GM13977 (cell line): ENCODE measurements at places on chromosomes 4 and X.

- DNase-seq = no peak
These were observed 242.7 kb upstream of the ETNPPL start for GRCh38 chr4:109005523-109005922.

DNA sequence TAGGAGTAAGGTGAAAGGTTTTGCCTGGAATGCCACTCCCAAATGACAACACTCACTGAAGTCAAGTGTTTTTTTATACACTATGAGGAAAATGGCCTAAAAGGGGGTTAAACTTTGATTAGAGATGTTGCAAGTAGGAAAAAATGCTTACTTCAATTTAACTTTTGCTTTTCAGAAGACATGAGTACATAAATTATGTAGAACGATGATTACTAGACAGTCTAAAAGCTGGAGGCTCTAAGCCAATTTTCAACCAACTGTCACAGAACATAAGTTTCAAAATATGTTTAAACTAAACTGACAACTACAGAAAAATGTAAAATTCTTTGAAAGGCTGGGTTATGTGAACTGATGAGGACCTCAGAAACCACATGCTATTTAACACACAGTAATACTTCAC is 83.4 kb downstream of the SHISA3 start:
- DNase-seq = no peak

DNA sequence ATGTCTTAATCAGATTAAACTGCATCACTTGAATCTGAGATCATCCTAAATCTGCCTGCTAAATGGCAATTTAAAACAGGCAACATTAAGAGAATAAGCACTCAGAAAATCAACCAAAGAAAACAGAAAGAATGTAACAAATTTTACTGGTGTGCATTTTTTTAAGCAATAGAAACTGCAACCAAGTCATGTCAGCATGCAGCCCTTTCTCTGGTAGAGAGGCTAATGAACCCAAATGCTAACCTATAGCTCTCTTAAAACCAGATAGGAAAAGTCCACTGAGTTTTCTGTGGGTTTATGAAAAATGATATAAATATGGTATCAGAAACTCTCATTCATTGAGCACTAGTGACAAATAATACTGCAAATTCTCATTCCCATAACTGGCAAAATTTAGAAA is 35.6 kb downstream of the COL25A1 start:
- no peak for DNase-seq

DNA sequence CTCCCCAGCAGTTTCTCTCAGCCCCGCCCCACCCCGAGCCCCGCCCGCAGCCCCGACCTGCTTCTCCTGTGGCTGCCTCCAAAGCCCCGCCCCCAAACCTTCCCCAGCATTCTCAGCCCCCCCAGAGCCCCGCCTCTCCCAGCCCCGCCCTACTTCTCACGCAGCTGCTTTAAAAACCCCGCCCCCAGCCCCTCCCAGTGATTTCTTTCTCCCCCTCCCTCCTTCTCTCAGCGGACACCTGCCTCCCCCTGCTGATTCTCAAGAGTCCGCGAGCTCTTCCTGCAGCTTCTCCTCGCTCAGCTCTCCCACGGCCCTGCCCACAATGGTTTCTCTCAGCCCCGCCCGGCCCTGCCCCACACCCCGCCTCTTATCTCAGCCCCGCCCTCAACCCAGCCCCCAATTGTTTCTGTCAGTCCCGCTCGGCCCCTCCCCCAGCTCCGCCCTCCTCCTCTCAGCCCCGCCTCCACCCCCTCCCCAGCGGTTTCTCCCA is 636 bp upstream of the EOLA1 start:
- DNase-seq = peak; percentile 86

DNA sequence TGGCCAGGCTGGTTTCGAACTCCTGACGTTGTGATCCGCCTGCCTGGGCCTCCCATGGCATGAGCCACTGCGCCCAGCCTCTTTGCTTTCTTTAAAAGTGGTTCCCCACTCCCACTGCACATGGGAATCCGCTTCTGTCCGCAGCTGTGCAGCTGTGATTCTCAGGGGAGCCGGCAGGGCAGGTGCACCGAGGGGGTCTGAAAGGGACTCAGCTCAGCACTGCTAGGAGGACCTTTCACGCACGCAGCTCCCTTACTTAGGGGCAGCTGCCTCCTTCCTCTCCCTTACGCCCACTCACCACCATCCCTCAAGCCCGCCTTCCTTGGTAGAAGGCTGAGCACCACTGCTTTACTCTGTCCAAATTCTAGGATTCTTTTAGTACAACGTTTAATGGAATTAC is 40.4 kb upstream of the CYP4V2 start:
- DNase-seq = no peak

GRCh38 chr4:55110131-55110530 is 15.3 kb downstream of the KDR start:
- no peak for DNase-seq

GRCh38 chrX:136268051-136269048 is 17.1 kb upstream of the MAP7D3 start:
- peak; percentile 30 for DNase-seq

GRCh38 chr4:88005946-88006345 is 1.5 kb upstream of the PKD2 start:
- no peak for DNase-seq

DNA sequence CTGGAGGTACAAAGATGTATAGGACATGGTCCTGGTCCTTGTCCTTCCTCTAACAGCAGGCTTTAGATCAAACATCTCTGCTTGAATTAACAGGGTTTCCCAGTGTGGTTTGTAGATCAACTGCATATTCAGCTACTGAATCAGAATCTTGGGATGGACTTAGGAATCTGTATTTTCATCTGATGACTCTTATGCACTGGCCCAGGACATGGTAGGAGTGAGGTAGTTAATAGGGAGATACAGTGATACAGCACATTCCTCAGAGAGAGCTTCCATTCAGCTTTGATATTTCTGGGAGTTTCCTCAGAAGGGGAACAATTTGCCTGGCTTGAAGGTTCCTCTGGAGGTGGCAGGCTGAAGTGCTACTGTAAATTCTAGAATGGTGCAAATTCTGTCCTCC is 203.1 kb downstream of the LARP7 start:
- no peak for DNase-seq

GRCh38 chr4:622996-623913 is 2.1 kb upstream of the PDE6B start:
- no peak for DNase-seq

- no peak for DNase-seq
These were observed 18.8 kb downstream of the PROM1 start for GRCh38 chr4:16065066-16065465.

- no peak for DNase-seq
These were observed 105.6 kb downstream of the NEUROG2 start for GRCh38 chr4:112410364-112410763.

- no peak for DNase-seq
These were observed 157.1 kb upstream of the PACRGL start for GRCh38 chr4:20543131-20543530.

GRCh38 chrX:23292988-23293651 is 41.5 kb upstream of the PTCHD1 start:
- DNase-seq = no peak

- DNase-seq = no peak
These were observed 50.0 kb upstream of the TRIM2 start for GRCh38 chr4:153154007-153154975.

GRCh38 chrX:11214346-11215190 is 78.6 kb upstream of the AMELX start:
- DNase-seq = no peak

- no peak for DNase-seq
These were observed 41.1 kb upstream of the TMEM184C start for GRCh38 chr4:147576084-147576483.

- DNase-seq = no peak
These were observed 301.7 kb upstream of the MAGEB2 start for GRCh38 chrX:29913647-29914046.

GRCh38 chr4:147633113-147633512 is 15.9 kb downstream of the TMEM184C start:
- DNase-seq = no peak

GRCh38 chrX:143121477-143121876 is 95.7 kb downstream of the SPANXN4 start:
- DNase-seq = no peak

GRCh38 chr4:1198098-1198844 is 25.9 kb upstream of the SPON2 start:
- DNase-seq = no peak

GRCh38 chr4:47494124-47494430 is 9.0 kb downstream of the ATP10D start:
- no peak for DNase-seq

- no peak for DNase-seq
These were observed 92.8 kb downstream of the TAB3 start for GRCh38 chrX:30795981-30796958.

GRCh38 chrX:36787752-36788151 is 220.4 kb upstream of the FAM47C start:
- no peak for DNase-seq

DNA sequence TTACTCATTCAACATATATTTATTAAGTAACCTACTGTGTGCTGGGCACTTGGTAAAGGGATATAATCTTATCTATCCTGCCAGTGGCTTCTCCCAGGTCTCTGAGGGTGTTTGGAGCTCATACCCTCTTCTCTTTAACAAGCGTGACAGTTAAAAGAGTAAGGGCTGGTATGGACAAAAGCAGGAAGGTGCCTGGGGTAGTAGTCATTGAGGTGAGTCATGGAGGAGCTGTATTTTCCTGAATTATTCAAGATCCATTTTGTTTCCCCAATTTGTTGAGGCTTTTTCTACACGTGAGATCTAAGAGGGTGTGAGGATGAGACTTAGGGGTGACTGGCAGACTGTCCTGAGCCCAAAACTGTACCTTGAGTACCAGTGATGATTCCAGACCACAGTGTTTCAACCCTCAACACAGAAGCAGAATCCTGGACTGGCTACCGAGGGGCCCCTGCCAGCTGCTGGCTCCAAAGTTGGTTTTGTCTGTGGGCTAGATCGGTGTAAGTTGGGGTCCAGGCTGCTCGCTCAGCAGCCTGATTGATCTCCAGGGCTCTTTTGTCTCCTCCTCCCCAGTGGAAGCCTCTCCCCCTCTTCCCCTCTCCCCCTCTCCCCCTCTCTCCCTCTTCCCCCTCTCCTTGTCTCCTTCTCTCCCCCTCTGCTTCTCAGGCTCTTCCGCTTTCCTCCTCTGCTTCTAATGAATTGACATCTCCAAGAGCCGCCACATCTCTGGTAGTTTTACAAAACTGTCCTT is at the start of gene DRP2:
DRP2 (plus strand) TSS at position 671 of the 748 bp plus-strand sequence. CDS start 11,862 bp downstream, outside the sequence.
- no peak for DNase-seq

GRCh38 chrX:69428216-69428615 is 75.9 kb upstream of the NALF2 start:
- DNase-seq = no peak

DNA sequence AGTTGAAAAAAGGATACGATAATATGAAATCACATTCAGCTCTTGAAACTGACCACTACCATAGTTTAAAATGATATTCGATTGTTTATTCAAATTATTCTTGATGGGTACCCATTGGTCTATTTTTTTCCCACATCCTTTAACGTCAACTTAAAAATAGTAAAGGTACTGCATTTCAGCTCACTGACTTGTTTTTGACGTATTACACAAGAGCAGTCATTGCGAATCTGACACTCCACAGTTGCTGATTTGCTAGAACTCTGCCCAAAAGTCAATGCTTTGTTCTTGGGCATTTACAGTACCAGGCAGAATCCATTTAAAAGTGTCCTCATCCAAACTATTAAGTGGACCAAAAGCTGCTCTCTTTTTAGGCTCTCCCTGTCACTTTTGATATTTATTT is 1.2 kb upstream of the PDS5A start:
- DNase-seq = no peak
